ENCODE measurements at places on chromosomes 3 and 15.

GRCh38 chr3:42753757-42754156, 19.3 kb downstream of the CCDC13 start:
- no peak for DNase-seq

DNA sequence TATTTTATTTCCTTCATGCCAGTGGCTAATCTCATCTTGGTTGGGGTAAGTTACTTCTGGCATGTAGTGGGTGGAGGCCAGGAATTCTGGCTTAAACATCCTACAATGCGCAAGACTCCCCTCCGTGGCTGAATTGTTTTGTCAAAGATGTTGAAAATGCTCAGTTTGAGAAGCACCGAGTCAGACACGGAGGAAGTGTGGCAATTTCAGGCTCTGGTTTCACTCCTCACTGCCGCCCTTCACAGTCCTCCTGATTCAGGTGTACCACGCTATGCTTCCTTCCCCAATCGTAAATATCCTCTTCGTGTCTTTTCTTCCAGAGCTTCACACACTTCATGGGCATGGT, 150.7 kb downstream of the OPA1 start:
- DNase-seq: no peak

DNA sequence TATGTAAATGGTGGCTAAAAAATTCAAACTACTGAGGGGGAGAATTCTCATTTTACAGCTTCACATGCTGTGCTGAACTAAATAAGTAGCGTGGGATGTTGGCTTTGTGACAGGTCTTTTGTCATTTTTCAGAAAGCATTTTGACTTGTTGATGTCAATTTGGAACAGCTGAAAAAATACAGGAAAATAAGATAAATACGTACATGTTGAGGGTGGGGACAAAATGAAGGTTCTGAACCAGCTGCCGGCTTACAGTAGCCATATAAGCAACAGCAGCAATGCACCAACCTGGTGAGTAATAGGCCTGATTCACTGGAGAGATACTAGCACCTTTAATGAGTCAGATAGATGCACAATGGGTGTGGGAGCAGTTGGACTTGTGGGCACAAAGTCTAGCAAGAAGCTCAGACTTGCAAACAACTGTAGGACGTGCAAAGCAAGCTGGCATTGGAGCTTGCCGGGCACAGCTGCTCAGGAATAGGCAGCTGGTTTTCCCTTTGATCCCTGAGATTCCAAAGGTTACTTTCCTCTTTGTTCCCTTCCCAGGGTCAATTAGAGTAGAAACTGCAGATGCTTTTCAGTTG, 12.9 kb downstream of the B3GNT5 start:
- no peak for DNase-seq

- DNase-seq: peak; percentile 70
These were observed 36.9 kb downstream of the RFTN1 start for GRCh38 chr3:16476636-16477035.

- no peak for DNase-seq
These were observed 6.9 kb downstream of the ST6GAL1 start for GRCh38 chr3:186937017-186937875.

DNA sequence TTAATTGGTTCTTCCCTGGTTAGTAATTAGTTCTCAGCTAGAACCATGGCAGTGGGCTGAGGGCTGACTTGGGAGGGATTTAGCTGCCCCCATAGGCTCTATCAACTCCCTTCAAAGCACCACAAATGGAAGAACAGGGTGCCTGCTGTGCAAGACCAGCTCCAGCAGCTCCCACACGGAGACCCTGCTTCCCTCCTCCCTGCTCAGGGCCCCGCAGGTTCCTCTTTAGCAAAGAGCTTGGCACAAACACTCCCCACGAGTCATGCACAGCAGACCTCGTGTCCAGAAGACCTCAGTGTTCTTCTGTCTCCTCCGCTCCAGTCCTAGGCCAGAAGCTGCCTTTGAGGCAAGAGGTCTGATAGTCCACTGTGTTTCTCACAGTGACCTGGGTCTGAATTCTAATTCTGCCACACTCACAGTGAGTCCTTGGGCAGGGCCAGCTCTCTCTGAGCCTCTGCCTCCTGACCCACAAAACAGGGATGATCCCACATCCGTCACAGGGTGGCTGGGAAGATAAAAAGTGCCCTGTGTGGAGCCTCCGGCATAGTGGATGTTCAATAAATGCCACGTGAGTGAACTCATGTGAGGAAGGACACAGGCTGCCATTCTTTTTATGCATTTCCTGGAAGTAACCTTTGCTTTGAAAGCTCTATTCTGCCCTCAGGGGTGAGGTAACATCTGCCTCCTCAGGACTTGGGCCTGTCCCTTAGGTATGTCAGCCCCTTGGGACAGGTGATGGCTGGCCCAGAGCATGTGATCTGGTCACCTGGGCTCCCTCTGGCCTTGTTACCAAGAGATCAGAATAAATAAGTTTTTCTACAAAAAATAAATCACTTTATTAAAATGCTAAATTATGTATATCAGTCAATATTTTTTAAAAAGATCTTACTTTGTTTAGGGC, 7.6 kb downstream of the RAB6B start:
- DNase-seq: no peak

- DNase-seq: no peak
These were observed 14.7 kb downstream of the MAP2K1 start for GRCh38 chr15:66401130-66402021.

GRCh38 chr3:98038876-98039275, 3.8 kb upstream of the GABRR3 start:
- no peak for DNase-seq

- no peak for DNase-seq
These were observed 14.3 kb downstream of the ANP32A start for GRCh38 chr15:68806220-68807060.

GRCh38 chr15:78429477-78429876, 8.5 kb upstream of the IREB2 start:
- DNase-seq: no peak
